ENCODE measurements at places on chromosomes 2 and 18.

GRCh38 chr18:9113468-9114149 lies 11.1 kb downstream of the NDUFV2 start:
- no peak for DNase-seq

GRCh38 chr2:219772697-219773096 lies 145.3 kb downstream of the SLC4A3 start:
- no peak for DNase-seq

DNA sequence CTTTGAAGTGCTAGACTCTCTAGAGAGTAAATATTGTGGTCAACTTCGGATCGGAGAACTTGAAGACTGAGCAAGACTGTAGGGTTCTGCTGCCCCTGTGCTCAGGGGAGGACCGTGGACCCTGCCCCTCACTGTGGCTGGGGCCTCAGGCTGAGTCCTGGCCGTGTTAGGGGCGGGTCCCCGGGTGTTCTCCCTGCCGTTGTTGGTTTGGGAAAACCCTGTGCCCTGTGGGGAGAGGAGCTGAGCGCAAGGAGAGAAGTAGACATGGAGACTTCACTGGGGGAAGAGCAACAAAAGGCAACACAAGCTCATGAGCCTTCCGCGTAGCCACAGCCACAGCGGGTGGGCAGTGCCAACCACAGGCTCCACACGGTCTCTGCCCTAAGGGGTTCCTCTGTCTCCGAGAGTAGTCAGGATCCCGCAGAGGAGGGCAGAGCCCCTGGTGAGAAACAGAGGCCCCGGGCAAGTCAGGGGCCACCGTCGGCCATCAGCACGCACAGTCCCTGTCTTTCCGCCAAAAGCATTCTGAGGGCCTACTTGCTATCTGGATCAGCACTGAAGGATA lies 53.1 kb downstream of the NTSR2 start:
- DNase-seq = no peak

- peak; percentile 72 for DNase-seq
These were observed 93.3 kb upstream of the EML6 start for GRCh38 chr2:54629914-54630857.

- DNase-seq = no peak
These were observed 1148.5 kb upstream of the FAM98A start for GRCh38 chr2:34747643-34748042.

GRCh38 chr18:48905513-48905912 lies 45.3 kb downstream of the SMAD7 start:
- DNase-seq = no peak

DNA sequence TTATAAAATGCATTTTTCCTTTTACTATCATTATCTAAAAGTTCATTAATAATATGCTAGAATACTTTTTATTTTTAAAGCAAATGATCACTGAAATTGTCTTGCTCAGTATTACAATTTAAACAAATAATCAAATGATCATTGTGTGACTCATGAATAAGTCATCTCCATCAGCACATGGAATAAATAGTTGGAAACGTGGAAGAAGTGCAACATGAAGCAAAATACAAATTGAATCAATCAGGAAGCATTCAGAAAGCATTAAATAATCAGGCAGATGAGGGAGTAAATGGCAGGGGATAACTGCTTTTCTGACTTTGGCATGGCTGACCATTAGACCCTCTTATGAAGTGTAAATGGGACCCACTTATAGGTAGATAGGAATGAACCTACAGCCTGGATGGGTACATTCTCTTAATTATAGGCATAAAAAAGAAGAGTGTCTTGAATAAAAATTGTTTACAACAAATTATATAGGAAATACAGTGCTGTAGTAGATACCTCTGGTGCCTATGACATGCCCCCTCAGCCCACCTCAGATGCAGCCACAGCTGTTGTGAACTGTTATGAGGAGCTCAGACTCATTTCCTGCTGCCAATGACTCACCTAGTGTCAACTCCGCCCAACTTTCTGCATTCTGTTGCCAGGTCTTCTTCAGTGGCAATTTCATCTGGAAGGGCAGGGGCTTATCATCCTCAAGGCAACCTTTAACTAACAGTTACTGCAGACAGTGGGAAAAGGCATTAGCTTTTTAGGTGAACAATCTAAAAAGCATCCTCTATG lies 936.0 kb downstream of the TRIB2 start:
- peak; percentile 87 for DNase-seq

- no peak for DNase-seq
These were observed 49.0 kb upstream of the TWSG1 start for GRCh38 chr18:9285604-9286003.

- no peak for DNase-seq
These were observed 726.0 kb upstream of the RAB6C start for GRCh38 chr2:129253461-129253812.

GRCh38 chr2:75500633-75501032 lies 60.1 kb downstream of the EVA1A start:
- DNase-seq = no peak

GRCh38 chr2:100264121-100264520 lies 58.2 kb downstream of the LONRF2 start:
- no peak for DNase-seq

GRCh38 chr2:160652236-160652635 lies 158.6 kb upstream of the RBMS1 start:
- peak; percentile 13 for DNase-seq

DNA sequence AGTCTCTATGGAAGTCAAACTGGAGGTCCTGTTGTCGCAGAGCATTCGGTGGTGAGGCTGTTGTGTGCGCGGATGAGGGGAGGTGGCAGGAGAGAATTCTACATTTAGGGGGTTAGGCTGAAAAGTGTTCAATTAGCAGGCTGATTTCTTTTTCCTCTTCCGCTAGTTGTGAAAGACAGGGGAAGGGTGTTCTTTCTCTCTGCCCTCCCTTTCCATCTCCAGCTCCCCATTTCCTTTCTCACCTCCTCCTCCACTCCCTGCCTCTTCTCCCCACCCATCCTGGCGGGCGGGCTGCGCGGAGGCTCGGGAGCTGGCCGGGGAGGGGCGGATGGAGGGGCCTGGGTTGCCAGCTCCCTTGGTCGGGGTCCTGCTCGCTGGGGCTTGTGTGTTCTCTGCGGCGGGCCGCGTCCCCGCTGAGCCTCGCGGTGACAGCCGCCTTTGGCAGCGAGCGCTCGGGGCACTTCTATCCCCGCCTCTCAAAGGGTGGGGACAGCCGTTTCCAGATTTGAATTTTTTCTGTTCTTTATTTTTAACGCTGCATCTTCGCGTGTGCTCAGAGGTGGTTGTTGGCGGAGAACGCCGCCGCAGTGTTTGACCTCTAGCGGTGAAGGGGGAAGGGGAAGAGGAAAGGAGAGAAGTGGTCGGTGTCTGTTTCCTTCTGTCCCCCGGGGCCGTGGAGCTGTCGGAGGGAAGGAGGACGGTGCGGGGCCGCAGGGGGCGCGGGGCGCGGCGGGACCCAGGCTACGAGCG lies 3.6 kb downstream of the SOX11 start:
- DNase-seq = peak; percentile 27

GRCh38 chr2:26457251-26457666 lies 20.7 kb downstream of the OTOF start:
- no peak for DNase-seq

GRCh38 chr2:241887806-241888522 lies 18.4 kb downstream of the RTP5 start:
- no peak for DNase-seq

DNA sequence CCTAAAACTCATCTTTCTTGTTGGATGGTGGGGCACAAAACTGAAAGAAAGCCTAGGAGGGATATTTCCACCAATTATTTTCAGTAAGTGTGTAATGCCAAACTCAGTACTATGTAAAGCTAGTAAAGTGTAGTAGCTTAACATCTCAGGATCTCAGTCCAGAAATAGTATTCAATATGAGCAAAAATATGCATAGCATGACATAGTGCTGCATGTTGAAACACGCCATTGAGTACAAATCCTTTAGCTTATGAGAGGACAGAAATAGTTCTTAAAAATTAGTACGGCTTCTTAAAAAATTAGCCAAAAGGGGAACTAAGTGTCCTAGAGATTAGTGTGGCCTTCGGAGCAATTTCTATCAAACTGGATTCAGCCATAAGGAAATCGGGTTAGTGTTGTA lies 21.7 kb upstream of the ATL2 start:
- no peak for DNase-seq
